ENCODE measurements at places on chromosomes 5 and 9. TPM values are rescaled to one million over a fixed set of nuclear protein-coding genes. Genes with fewer than 3 reads are reported as not detected.

The ERAP2 gene
- 2.1 TPM for total RNA-seq

The MAP1B gene
- total RNA-seq, result 748 TPM

The CCL27 gene
- not detected for total RNA-seq

The POU5F2 gene
- 8.9 TPM for total RNA-seq

The FSTL4 gene
- 10.0 TPM for total RNA-seq

The SLC46A2 gene
- not detected for total RNA-seq

Data from camera-type eye (tissue), 1 donor.